ENCODE measurements at places on chromosomes 11 and 22.

GRCh38 chr22:49959782-49960158 lies 802 bp upstream of the PIM3 start:
- DNase-seq = no peak

DNA sequence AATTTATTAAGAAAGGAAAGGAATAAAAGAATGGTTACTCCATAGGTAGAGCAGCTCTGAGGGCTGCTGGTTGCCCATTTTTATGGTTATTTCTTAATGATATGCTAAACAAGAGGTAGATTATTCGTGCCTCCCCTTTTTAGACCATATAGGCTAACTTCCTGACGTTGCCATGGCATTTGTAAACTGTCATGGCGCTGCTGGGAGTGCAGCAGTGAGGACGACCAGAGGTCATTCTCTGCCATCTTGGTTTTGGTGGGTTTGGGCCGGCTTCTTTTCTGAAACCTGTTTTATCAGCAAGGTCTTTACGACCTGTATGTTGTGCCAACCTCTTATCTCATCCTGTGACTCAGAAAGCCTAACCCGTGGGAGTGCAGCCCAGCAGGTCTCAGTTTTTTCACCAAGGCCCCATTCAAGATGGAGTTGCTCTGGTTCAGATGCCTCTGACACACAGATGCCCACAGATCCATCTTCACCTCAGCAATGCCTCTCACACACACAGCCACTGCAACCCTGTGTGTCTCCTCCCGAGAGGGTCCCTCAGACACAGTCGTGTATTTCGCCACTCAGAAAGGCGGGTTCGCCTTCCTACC lies 16.4 kb upstream of the JAM3 start:
- DNase-seq = no peak

- peak; percentile 47 for DNase-seq
These were observed 46.4 kb downstream of the MORC2 start for GRCh38 chr22:30922151-30922611.

- no peak for DNase-seq
These were observed 40.2 kb upstream of the MOB2 start for GRCh38 chr11:1526785-1527184.

GRCh38 chr11:78572394-78572793 lies 2.3 kb downstream of the NARS2 start:
- no peak for DNase-seq

DNA sequence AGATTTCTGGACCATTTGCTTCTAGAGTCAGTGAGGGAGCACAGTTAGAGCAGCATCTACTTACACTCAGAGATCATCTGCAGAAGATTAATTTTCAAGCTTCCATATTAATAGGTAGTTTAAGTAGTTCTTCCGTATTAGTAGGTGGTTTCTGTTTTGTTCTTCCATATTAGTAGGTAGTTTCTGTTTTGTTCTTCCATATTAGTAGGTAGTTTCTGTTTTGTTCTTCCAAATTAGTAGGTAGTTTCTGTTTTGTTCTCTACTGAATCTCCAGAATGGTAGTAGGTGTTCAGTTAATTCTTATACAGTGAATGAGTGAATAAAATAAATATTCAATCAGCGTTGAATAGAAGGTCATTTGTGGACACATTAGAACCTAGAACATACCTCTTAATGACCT lies 175.7 kb downstream of the TMEM135 start:
- no peak for DNase-seq

GRCh38 chr11:29449281-29450074 lies 567.4 kb downstream of the KCNA4 start:
- no peak for DNase-seq

DNA sequence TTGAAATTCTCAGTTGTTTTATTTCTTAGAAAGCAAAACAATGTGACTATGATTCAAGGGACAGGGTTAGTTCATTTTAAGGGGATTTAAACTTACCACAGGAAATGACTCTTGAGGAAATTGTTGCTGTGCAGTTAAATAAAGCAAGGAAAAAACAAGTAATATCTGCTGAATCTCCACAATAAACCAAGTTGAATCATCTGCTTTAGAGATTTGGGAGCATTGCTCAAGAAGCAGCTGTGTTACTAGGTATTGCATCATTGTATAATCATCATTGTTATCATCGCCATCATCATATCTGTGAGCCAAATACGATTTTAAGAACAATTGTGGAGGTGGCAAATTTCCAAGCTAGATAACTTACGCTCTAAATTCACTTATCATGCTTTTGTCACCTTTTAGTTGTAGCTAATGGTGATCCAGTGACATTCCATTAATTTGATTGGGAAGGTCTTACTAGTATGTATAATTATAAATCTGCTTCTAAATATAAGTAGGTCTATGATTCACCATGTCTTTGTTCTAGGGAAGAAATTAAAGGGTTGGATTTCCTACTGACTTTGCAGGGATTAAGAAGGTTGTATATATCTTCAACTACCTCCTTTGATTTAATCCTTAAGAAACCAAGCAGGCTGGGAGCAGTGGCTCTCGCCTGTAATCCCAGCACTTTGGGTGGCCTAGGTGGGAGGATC lies 19.9 kb downstream of the MMP10 start:
- DNase-seq = no peak

GRCh38 chr11:96234866-96235441 lies 108.0 kb downstream of the MAML2 start:
- no peak for DNase-seq

- DNase-seq = no peak
These were observed 1.6 kb upstream of the SWAP70 start for GRCh38 chr11:9662273-9662672.

DNA sequence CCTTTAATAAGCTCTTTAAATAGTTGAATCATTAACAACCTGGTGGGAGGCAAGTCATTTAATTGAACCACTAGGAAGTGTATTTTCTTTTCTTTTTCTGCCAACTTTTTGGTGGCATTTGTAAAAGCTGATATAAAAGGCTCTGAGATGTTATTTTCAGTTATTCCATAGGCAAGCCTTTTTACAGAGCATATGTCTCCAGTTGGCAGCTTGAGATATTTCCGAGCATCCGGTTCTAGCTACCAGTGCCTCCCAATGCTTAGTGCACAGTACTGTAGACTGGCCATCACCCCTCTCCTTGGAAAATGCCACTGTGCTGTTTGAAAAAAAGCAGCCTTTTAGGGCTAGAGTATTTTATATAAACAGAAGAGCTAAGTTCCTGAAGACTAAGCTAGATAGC lies 178.7 kb upstream of the SORL1-AS1 start:
- DNase-seq = no peak

- no peak for DNase-seq
These were observed 166.3 kb upstream of the NAV2 start for GRCh38 chr11:19546325-19546724.

DNA sequence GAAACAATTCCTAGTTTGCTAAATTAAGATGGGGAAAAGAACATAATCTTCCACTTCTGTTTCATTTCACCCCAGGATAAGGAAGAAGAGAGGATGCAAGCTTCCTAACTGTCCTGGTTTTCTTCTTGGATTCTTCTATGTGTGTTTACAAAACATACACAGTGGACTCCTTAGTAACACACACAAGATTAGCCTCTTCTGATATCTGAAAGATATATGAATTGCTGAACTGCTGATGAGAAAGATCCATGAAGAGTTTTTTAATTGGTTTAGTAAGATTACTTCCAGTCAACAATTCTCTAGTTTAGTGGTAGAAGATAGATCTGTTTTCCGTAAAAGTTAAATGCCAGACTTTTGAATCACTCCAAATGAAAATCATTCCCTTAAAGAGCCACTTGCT lies 86.8 kb downstream of the WT1 start:
- DNase-seq = no peak

GRCh38 chr11:107623183-107623582 lies 32.2 kb downstream of the ELMOD1 start:
- no peak for DNase-seq

GRCh38 chr11:9563196-9563730 lies 10.2 kb upstream of the WEE1 start:
- no peak for DNase-seq

DNA sequence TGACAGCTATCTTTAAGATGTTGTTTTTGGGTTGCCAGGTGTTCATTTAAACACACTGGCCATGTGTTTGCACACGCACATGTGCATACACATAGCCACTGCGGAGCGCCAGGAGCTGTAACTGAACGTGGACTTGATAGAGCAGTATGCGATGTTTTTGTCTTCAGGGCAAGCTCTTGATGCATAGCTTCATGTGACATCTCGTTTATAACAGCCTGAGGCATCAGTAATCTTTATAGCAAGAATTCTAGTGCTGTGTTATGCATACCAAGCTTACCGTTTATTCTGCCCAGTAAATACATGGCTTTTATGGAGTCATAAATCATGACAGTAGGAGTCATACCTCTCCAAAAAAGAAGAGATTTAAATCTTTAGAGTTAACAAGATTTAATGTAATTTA lies 87.0 kb downstream of the ATXN10 start:
- no peak for DNase-seq

GRCh38 chr22:42303396-42304323 lies 33.2 kb upstream of the TCF20 start:
- no peak for DNase-seq

GRCh38 chr11:117966908-117967307 lies 19.3 kb upstream of the IL10RA start:
- DNase-seq = no peak

DNA sequence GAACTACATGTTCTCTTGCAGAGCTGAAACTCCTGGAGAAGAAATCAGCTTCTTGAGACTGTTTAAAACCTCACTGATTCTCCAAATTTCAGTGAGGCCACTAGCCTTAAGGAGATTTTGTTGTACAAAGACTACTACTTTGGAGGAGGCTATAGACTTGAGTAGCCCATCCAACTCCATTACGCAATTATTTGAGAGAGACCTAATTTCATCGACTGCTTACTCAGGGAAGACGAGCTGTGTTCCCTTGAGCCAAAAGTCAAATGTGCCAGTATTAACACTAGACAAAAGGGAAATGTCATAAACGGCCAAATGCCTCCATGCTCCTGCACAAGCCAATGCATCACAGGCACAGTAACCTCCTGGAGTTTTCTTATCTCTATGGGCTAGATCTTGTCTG lies 182.8 kb upstream of the SESN3 start:
- no peak for DNase-seq

DNA sequence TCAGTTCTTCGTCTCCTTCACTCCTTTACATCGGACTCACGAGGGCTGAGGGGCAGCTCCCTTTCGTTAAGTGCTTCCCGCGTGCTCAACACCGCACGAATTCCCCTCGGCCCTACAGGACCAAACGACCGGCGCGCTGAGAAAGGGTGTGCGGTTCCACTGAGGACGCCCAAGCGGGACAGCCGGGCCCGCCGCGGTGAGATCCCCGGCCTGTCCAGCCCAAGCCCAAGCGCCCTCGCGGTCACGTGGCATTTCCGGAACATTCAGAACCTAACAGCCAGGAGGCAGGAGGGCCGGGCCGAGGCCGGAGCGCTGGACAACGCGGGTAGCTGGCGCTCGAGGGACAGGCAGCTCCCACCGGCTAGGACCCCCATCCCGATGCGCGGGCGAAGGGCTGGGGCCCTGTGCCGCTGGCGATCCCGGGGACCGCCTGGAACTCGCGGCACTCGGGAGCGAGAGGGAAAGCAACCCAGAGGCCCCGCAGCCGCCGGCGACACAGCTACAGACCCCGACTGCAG lies 737 bp upstream of the STIP1 start:
- DNase-seq = peak; percentile 55

DNA sequence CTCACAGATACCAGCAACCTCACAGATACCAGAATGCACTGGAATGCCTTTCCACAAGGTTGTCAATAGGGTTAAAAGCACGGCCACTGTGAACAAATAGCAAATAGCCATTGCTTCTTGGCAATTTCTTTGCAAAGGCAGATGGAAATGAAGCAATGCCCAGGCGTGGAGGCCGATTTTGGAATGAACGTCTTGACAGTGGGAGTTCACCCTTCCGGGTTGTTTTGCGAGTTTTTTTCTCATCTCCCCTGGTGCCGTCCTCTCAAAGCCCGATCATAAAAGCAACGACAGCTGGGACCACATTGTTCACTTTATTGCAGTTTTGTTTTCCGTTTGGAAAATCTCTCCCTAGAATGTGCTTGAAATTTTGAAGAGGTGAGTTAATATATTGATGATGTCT lies 38.0 kb upstream of the CD82 start:
- DNase-seq = no peak

GRCh38 chr22:42152661-42153270 lies 22.2 kb upstream of the CYP2D6 start:
- DNase-seq = no peak

DNA sequence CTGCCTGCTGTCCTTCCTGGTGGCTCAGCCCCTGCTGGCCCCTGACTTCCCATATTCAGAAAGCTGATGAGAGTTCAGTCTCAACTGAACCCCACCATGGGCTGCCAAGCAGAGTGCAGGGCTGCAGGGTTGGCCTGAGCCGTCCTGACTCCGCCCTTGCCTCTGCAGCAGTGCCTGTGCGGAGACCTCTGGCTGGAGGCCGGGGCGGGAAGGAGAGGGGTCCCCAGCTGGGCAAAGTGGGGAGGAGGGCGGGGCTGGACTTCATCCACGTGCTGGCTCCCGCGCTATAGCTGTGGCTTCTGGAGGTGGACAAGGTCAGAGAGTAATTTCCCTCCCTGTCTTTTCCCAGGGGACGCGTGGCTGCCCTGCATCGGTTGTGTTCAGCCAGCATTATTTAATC lies 13.6 kb downstream of the GLB1L3 start:
- DNase-seq = no peak

- no peak for DNase-seq
These were observed 7.6 kb downstream of the PLEKHB1 start for GRCh38 chr11:73653996-73654395.

GRCh38 chr11:22304337-22304961 lies 33.7 kb upstream of the SLC17A6 start:
- DNase-seq = no peak

- no peak for DNase-seq
These were observed 41.3 kb upstream of the TUB start for GRCh38 chr11:8039530-8040260.

DNA sequence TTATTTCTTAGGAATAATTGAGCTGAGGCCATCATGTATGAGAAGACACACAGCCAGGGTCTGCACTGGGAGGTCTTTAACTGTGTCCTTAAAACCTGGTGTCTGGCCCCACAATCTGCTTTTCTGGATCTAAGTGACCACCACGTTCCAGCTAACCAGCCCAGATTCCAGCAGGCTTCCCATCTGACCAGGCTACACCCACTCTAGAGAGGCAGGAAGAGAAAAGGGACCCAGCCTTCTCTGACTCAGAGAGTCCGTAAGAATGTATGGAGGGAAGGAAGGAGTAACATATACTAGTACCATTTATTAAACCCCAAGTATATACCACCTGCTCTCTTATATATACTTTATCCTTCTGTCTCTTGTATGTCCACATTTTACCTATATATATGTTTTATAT lies 80.1 kb downstream of the LDLRAD3 start:
- DNase-seq = no peak

DNA sequence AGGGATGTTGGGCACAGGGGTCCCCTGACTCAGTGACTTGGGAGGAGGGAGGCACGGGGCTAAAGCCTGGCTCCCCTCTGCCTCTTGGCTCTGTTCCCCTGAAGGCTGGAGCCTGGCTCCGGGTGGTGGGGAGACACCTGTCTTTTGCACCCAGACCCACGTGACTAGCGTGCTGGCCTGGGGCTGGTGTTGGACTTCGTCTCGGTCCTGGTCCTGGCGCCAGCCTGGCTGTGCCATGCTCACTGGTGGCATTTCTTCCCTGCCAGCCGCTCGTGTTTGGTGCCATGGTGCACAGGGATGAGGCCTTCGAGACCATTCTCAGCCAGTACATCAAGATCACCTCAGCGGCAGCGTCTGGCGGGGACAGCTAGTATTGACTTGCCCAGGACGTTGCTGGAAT lies 56.7 kb downstream of the GRAMD4 start:
- DNase-seq = no peak

GRCh38 chr11:72816404-72816990 lies 2.3 kb downstream of the ATG16L2 start:
- DNase-seq = no peak
